ENCODE measurements at places on chromosomes 11 and 22.

DNA sequence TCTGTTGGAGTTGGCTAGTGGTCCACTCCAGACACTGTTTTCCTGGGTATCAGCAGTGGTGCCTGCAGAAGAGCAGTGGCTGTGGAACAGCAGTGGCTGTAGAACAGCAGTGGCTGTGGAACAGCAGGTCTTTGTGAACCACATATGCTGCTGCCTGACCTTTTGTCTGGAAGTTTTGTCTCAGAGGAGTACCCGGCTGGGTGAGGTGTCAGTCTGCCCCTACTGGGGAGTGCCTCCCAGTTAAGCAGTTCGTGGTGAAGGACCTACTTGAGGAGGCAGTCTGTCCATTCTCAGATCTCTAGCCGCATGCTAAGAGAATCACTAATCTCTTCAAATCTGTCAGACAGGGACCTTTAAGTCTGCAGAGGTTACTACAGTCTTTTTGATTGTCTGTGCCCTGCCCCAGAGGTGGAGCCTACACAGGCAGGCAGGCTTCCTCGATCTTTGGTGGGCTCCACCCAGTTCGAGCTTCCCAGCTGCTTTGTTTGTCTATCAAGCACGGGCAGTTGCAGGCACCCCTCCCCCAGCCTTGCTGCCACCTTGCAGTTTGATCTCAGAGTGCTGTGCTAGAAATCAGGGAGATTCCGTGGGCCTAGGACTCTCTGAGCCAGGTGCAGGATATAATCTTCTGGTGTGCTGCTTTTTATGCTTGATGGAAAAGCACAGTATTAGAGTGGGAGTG, 89.1 kb upstream of the TRIM48 start:
- no peak for DNase-seq

DNA sequence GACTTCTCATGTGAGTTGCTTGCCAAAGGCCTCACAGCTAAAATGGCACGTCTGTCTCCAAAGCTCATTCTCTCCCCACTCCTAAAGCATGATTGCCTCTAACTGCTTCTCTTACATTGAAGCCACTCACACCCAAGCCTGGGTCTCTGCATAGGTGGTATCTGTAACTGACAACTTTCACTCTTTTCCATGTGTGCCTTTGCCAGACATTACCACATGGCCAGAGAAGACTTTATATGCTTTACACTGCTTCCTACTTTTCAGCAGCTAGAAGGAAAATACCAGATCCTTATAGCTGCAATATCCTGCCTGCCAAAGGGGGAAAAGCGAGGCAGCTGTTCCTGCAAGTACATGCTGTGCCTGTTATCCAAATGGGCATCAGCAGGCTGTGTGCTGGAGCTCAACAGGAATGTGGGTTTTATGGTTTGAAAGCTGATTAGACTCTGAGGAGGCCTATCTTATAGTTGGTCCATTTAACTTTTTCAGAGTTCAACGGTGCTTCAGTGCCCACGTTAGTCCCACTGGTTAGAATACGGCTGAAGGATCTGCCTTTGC, 547.1 kb downstream of the RAB38 start:
- DNase-seq, result no peak

DNA sequence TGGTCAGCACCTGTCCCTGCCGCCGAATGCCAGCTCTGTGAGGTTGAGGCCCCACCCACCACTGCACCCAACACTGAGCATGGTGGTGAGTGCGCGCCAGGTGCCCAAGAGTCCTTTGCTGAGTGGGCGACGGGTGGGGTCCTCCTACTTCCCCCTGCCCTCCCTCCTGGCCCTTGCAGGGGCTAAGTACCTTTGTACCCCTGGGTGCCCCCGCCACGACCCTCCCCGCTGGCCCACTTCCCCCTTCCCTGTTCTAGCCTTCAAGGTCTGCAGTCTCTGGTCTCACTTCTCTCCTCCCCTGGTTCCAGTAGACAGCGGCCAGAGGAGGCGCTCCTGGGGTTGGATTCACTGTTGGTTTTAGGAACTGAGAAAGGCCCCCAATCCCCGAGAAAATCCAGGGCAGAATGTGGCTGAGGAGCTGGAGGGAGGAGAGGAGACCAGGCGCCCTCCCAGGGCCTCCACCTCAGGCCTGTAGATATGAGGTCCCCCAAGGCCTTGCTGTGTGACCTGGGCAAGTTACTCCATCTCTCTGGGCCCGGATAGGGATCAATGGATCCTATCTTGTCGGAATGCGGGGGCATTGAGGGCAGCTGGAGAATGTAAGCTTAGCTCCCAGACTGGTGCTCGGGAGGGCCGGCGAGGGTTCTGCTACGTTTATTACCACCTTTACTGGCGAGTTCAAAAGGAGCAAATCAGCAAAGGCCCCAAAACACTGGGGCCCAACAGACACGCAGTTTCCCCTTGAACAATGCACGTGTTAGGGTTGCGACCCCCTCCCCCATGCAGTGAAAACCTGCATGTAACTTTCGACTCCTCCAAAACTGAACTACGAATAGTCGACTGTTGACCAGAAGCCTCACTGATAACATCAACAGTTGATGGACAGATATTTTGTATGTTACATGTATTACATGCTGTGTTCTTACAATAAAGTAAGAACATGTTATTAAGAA, 31.9 kb upstream of the SMIM38 start:
- no peak for DNase-seq

DNA sequence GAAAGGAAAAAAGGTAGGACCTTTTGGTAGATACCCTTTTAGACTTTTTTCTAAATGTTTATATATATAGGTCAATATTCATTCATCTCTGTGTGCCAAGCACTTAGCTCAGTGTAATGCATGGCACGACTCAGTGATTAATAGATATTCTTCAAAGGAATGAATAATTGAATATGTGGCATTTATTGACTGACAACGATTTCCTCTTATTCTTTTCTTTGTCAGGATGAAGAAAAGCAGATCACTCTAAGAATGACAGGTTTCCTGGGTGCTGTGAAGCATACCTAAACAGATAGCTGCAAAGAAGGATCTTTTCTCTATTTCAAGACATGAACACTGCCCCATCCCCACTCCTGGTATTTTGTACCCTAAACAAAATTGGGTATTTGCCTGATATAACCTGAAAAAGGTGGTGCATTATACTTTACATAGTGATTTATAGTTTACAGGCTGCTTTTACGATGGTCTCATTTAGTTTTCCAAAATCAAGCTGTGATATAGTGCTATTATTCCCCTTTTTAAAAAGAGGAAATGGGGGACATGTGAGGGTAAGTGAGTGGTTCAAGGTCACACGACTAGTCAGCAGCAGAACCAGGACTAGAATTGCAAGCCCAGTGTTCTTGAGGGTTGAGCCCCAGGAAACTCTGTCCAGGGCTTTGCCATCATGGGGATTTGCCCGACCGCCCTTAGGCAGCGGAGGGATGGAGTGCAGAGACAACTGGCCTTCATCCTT, 32.9 kb upstream of the CLMP start:
- no peak for DNase-seq

- no peak for DNase-seq
Observed at GRCh38 chr11:125943661-125944349, 2.0 kb upstream of the VSIG10L2 start.

- DNase-seq, result no peak
Observed at GRCh38 chr22:20267441-20268278, 458 bp downstream of the RTN4R start.

- DNase-seq, result no peak
Observed at GRCh38 chr22:44575381-44576268, 77.6 kb upstream of the RTL6 start.

- DNase-seq, result no peak
Observed at GRCh38 chr11:60349990-60350389, 22.9 kb downstream of the MS4A6E start.

GRCh38 chr11:125583496-125583895, 9.2 kb upstream of the STT3A start:
- DNase-seq, result no peak

GRCh38 chr11:100612766-100613165, 74.3 kb upstream of the ARHGAP42 start:
- no peak for DNase-seq

GRCh38 chr11:119774172-119774763, 45.3 kb upstream of the NECTIN1 start:
- DNase-seq, result no peak

DNA sequence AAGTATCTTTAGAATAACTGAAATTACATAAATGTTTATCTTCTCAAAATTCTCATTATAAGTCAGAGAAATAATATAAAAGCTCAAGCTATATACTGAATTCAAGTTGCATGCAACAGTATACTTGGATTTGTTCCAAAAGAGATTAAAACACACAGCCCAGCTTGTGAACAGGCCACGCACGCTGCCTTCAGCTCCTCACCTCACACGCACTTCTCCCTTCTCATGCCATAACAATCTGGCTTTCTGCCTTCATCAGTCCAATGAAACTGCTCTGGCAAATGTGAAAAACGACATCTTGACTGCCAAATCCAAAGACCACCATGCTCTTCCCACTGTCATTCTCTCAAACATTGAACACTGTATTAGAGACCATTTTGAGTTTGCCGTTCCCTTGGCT, 22.1 kb downstream of the ATP6V1E1 start:
- DNase-seq, result no peak

- DNase-seq, result no peak
Observed at GRCh38 chr11:111172321-111172862, 73.1 kb upstream of the POU2AF2 start.

DNA sequence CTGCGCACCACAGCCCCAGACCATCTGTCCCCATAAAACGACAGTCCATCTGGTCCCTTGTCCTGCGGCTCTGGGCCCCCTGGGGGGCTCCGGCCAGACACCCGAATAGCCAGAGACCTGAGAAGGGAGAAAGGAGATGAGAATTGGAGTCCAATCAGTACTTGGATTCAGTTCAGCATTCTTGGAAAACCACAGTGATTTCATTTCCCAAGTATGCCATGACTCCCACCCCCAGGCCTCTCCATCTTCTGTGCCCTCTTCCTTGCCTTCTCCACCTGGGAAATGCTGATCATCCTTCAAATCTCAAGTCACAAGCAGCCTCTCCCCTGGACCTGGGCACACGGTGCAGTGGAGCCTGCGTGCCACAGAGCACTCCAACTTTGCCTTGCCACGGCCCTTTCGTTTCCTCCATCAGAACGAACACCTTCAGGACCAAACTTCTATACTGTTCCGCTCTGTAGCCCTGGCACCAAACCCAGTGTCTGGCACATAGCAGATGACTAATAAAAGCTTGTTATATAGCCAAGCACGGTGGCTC, 10.9 kb upstream of the MFNG start:
- DNase-seq, result no peak

- DNase-seq, result no peak
Observed at GRCh38 chr11:47586098-47586855, at the start of gene FAM180B. FAM180B (plus strand) TSS chr11:47586678; CDS start chr11:47586769, 91 bp downstream.

DNA sequence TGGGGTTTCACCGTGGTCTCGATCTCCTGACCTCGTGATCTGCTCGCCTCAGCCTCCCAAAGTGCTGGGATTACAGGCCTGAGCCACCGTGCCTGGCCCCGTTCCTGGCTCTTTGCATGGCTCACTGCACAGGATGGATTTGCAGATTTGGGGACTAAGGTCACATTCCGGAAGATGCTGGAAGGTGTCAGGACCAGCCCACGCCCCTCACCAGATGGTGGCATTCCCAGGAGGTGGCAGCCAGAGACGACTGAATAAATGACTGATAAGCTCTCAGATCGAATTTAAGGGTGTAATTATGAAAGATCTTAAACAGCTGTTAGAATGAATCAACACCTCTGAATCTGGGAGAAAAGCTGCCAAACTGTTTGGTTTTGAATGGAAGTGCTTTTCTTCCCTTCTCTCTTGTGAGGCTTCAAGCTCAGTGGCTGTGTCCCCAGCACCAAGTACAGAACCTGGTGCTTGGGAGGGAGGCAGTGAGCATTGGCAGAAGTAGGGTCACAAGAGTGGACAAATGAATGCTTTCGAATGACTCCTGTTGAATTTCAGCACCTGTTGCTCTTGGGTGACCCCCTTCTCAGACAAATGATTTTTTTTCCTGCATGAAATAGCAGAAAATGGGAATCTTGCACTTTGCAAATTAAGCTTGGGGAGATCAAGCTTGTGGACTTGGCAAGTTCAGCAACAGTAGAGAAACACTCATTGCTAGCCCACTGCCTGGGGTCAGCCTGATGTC, 69.6 kb downstream of the KIAA1671 start:
- DNase-seq, result no peak

DNA sequence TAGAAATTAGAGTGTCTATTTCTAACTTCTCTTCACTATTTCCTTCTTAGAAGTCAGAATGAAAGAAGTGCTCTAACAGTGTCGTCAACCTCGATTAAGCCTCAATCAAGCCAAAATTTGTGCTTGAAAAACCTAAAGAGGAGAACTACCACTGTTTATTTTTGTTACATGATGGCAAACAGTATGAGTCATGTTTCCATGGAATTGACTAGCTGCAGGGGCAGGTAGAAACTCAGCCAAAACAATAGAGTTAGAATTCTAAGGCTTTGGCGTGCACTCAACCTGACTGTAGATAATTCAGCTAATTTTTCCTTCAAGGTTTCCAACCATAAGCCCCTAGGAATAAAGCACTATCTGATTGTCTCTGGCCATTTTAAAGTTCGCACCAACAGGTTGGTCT, 415.9 kb downstream of the ETS1 start:
- no peak for DNase-seq

DNA sequence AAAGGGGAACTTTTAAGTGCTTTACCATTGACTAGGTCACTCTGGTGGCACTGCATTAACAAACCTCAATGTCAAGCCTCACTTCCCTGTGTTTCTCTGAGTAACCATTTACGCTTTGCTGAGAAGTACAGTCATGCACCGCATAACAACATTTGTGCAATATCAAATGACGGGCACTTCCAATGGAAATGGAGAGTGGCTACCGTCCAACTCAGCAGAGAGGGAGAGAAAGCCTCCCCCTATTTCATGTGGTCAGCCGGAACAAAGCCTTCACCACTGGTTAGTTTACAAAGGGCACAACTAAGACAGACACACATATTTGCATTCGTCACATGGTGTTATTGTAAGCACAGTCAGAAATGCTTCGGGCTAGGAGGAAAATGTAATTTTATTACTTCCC, 117.3 kb downstream of the RASSF10 start:
- peak; percentile 38 for DNase-seq

DNA sequence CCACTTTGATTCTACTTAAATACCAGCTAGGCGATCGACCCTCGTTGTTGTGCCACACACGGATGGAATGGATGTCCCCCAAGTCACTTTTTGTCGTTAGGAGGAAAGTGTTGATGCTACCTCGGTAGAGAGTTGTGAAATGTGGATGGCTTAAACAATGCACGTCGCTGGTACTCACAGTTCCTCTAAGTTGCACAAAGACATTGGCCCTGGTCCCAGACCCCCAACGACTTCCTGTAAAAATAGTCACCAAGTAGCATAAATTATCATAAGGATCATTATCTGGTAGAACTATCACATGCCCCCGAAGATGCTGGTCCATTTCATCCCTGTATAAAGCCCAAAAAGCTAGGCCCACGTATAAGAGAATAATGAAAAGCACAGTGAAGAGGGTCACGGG, 3.8 kb downstream of the PKDREJ start:
- DNase-seq, result no peak

GRCh38 chr22:44403166-44403565, 90.4 kb upstream of the SHISAL1 start:
- DNase-seq, result no peak

All from NCI-H748 treated with DMSO at 0.1 percent for 48 hours (cell line).